Stimulated activated CD8-positive, alpha-beta memory T cell treated with anti-CD3 and anti-CD28 coated beads, Interleukin-4, amount 100 ng/mL, for 1 hour (primary cell): ENCODE measurements at places on chromosomes 5 and 9.

DNA sequence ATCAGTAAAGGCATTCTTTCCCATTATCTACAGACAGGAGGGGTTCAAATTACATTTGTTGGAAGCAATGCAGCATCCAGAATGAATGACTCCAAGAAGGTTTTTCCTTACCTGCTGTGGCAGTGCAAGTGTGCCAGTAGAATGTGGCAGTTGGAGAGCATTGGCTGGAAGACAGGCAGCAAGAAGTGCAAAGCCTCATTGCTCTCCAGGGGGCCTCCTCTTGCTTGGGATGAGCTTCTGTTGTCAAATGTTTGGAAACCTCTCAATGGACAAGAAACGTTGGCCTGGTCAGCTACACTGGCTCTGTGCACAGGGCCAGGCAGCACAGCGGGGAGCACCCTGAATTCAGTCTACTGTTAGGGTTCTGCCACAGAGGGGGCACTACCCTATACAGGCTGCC, 226.6 kb downstream of the ADCY2 start:
- DNase-seq = no peak

DNA sequence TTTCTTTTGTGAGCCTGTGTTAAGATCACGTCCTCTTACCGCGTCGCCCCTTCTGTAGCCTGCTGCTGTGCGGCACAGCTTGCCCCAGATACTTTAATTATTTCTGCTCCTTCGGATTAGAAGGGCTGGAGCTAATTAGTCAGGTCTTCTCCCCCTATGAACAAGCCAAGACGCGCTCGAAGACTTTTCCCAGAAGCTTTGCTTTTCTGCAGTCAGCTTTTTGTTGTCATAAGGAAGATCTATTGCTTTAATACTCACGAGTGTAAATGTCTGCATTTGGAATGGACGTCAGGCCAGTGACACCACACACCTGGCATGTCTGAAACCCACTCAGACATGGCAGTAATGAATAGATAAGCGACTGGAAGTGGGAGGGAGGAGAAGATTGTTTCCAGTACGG, 37.0 kb downstream of the PRUNE2 start:
- DNase-seq = no peak

GRCh38 chr9:95336281-95336680, 18.8 kb upstream of the FANCC start:
- no peak for DNase-seq

DNA sequence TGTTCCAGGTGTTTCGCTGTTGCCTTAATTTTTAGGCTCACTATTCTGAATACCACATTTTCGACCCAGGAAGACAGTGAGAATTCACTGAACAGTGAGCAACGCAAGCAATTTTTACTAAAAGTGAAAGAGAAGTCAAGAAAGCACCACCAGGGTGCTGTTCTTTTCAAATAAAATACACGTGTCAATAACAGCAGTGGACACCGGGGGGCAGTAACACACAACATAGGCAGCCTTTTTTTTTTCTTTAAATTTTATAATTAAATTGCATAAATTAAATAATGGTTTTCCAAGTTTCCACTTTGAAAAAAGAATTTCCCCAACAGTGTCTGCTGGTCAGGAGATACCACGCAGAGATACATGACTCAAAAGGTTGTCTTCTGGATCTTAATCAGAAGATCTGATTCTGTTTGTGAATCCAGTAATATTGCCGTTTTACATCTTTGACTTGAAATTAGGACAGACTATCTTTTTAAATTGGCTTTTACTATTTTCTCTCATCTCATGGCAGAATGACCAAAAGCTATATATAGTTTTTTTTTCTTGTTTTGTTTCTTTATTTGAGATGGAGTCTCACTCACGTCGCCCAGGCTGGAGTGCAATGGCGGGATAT, 47.1 kb upstream of the SH3GL2 start:
- DNase-seq = no peak

DNA sequence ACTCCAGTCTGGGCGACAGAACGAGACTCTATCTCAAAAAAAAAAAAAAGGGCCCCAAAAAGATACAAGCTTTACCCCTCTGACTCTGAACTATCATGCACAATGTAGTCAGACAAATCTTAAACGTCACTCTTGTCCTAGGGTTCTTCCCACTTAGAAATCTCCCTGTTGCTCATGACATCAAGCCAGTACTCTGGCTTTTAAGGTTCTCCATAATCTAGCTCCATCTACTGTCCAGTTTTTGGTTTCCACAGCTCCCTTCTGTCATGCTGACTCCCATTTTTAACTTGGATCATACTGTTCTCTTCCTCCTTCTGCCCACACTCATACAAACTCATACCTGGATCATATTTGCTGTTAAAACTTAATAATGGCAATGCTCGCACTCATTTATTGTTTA, 156.7 kb upstream of the TLX3 start:
- DNase-seq = no peak

DNA sequence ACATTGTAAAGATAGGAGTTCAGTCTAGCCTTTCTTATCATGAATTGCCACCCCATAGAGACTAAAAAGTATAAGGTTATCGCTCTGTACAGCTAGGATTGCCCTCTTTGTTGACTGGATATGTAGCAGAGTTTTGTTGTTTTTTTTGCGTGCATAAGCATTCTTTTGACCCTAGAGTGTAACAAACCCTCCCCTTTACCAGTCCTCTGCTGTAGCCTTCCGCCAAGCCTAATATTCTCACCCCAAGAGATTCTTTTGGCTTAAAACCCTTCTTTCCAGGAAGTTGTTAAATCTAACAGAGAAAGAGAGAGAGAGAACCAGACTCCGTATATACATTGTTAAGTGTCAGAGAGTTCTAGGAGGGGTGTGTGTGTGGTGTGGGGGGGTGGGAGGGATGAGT, 113.9 kb downstream of the FGF1 start:
- DNase-seq = no peak

- no peak for DNase-seq
Measured at GRCh38 chr5:147267082-147267832, 32.4 kb downstream of the STK32A start.

DNA sequence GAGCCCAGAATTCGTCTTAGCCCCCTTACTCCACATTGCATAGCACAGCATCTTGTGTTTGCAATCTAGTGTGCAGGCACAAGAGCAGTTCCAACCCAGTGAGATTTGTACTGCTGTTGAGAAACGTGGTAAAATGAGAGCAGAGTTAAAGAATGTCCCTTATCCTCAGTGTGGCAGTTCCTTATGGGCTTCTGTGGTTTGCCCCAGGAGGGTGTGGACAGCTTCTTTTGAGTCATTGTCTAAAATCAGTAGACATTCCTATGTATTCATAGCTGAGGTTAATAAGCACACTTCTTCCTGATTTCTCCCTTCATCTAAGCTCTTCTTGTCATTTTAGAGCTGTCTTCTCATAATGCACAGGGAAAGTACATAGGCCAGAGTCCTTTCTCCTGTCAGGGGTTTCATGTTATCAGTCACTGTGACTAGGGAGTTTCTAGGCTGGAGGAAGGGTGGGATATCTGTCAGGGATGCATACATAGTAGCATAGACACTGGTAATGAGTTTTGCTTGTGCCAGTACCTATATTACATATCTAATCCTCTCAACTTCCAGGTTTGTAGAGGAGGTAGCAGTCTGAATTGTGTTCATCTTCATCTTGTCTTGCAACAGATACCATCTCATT, 2.0 kb upstream of the CAVIN4 start:
- no peak for DNase-seq

GRCh38 chr9:81537964-81538363, 151.4 kb downstream of the TLE1 start:
- DNase-seq = no peak

- no peak for DNase-seq
Measured at GRCh38 chr9:101162231-101162630, 133.7 kb downstream of the PLPPR1 start.

DNA sequence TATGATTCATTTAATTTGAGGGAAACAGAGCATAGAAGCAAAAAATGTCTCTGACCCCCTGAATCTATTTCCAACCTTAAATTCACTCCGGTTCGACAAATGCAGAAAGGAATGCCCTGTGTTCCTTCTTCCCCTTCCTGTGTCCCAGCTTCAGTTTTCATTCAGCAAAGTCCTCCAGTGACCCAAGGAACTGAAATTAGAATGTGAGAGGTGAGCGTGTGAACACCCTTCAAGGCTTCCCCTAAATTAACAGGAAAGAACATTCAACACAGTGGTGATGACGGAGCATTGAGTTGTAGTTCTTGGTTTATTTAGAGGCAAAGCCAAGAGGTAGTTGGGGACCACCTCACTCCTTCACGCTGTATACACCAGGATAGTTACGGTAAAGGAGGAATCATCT, 97.6 kb upstream of the CTSL start:
- DNase-seq = no peak

GRCh38 chr5:172118891-172119290, 69.1 kb downstream of the STK10 start:
- no peak for DNase-seq

DNA sequence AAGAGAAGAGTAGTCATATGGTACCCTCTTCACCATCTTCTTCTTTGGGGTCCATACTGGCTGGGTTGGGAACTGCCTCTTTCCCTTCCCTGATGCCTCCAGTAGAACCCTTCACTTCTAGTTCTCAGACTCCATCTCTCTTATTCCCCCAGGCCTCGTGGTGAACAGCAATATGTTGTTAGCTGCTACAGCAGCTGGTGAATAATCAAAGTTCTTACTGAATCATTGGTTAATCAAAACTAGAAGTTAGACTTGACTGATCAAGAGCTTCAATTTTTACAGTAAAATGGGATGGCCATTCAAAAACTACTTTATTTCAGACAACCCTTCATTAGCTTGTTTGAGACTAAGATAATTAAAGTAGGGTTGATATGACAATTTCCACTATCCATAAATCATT, 190.9 kb upstream of the GNA14 start:
- DNase-seq = no peak

GRCh38 chr5:777756-778161, 6.8 kb downstream of the ZDHHC11B start:
- no peak for DNase-seq

- no peak for DNase-seq
Measured at GRCh38 chr5:82747986-82748385, 329.2 kb downstream of the TMEM167A start.

GRCh38 chr5:30960036-30960435, 233.4 kb upstream of the CDH6 start:
- DNase-seq = no peak
